ENCODE measurements at places on chromosomes 2 and 18.

GRCh38 chr2:71505086-71505769 is 51.9 kb downstream of the DYSF start:
- DNase-seq: no peak

DNA sequence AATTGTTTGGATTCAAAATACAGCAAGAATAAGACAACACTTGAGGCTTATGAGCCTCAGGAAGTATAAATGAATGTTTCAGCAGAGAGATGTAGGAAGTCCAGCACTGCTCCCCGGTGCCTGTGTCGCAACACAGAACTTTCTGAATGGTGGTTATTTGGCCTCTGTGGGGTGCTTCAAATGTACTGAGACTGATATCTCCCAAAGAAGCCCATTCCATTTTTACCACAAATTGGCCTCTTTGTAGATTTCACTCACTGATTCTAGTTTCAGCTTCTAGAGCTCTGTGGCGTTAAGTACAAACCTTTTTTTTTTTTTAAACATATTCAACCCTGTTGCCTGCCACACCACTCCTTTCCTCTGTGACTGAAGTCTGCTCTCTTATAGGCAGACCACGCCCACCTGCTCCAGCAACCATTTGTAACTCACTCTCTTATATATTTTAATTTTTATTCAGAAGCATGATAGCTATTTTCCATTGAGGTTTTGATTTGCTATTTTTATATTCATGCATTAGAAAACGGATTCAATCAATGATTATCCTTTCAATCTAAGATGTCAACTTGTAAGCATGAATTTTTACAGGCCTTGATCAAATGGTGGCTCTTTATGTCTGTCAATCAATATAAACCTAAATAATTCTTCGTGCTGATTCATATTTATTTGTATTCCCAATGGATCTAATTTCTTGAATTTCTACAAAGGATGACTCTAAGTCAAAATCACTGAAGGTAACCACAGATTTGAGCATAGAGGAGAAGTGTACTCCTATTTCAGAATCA is 277.1 kb upstream of the CCDC68 start:
- no peak for DNase-seq

DNA sequence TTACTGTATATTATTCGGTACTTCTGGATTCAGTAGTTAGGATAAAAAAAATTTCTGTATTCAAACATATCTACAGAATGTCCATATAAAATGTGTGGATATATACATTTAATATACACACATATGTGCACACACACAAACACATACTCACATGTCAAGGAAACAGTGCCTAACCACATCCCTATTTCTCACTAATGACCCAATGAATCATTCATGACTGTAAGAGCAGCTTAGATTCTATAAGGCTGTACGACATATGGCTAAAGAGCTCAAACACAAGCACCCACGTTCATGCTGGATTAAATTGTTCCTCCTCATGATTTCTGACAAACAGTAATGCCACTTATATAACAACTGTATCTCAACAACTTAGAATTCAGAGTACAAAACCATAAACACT is 457.3 kb downstream of the ADCYAP1 start:
- DNase-seq: no peak

DNA sequence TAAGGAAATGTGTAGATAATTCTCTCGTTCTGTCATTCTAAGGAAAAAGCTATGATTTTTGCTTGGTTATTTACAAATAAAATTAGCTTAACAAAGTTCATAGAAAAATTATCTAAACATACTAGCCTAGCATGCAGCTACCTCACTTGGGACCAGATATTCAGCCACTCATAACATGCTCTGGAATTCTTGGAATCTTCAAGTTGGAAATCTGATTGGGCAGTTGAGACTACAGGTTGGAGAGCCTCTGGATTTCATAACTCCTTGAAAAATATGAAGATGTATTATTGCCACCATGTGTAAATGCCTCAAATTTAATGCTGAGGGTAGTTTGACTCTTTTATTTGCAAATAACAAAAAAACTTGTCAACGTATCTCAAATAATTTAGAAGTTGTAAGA is 132.2 kb upstream of the GULP1 start:
- no peak for DNase-seq

GRCh38 chr2:20702563-20702962 is 35.6 kb downstream of the GDF7 start:
- DNase-seq: no peak
